ENCODE measurements at places on chromosomes 13 and 19. TPM values are rescaled to one million over a fixed set of nuclear protein-coding genes. Genes with fewer than 3 reads are reported as not detected.

GPR18 gene
- polyA plus RNA-seq: not detected

NPHS1 gene
- 0.05 TPM for polyA plus RNA-seq

CLEC17A gene
- polyA plus RNA-seq: not detected

ZNF529 gene
- polyA plus RNA-seq: 54.5 TPM

GAPDHS gene
- polyA plus RNA-seq: not detected

FGF21 gene
- polyA plus RNA-seq: not detected

APOE gene
- polyA plus RNA-seq: 9.8 TPM

OR7A5 gene
- not detected for polyA plus RNA-seq

ZNF844 gene
- polyA plus RNA-seq: 11.1 TPM

MBD3L2 gene
- not detected for polyA plus RNA-seq

LHFPL6 gene
- polyA plus RNA-seq: 36.3 TPM

SLC25A41 gene
- 3.8 TPM for polyA plus RNA-seq

NLRP4 gene
- polyA plus RNA-seq: not detected

ICAM5 gene
- polyA plus RNA-seq: 2.3 TPM

C13orf42 gene
- polyA plus RNA-seq: not detected

Measured in neural cell (in vitro differentiated cells).